ENCODE measurements at places on chromosomes 3 and 15. TPM values are rescaled to one million over a fixed set of nuclear protein-coding genes. Genes with fewer than 3 reads are reported as not detected.

DNA sequence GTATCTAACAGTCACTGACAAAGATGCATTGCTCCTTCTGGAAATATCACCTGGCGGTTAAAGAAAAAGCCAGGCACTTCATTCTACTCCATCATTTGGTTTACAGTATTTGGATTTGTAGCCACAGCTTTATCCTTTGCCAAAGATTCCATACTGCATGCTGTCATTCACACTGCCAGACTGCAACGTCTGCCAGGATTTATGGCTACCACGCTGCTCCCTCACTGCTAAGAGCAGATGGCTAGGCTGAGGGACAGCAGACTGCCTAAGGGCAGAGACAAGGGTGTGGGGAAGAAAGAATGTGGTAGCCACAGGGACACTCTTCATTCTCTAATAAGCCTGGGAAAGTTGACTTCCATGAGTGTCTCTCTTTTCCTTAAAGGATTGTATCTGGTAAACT lies 1047.0 kb downstream of the TUSC7 start:
- no peak for DNase-seq

GRCh38 chr3:3665546-3665945 lies 133.7 kb upstream of the LRRN1 start:
- DNase-seq = no peak

GRCh38 chr3:167762296-167762695 lies 26.8 kb downstream of the SERPINI1 start:
- no peak for DNase-seq

GRCh38 chr15:63256433-63257274 lies 20.8 kb upstream of the APH1B start:
- DNase-seq = peak; percentile 37

- no peak for DNase-seq
These were observed 23.6 kb downstream of the ANXA2 start for GRCh38 chr15:60374209-60374608.

GRCh38 chr15:31360843-31361763 lies 34.5 kb downstream of the KLF13 start:
- peak; percentile 40 for DNase-seq

Gene MYLK
- 20.5 TPM for total RNA-seq
